ENCODE measurements at places on chromosomes 13 and 19. TPM values are rescaled to one million over a fixed set of nuclear protein-coding genes. Genes with fewer than 3 reads are reported as not detected.

The LILRB4 gene
- total RNA-seq, result not detected

The ZBTB45 gene
- 19.8 TPM for total RNA-seq

The ZNF69 gene
- total RNA-seq, result not detected

The ZNF570 gene
- 3.2 TPM for total RNA-seq

The FREM2 gene
- not detected for total RNA-seq
